ENCODE measurements at places on chromosomes 11 and 22. TPM values are rescaled to one million over a fixed set of nuclear protein-coding genes. Genes with fewer than 3 reads are reported as not detected.

DNA sequence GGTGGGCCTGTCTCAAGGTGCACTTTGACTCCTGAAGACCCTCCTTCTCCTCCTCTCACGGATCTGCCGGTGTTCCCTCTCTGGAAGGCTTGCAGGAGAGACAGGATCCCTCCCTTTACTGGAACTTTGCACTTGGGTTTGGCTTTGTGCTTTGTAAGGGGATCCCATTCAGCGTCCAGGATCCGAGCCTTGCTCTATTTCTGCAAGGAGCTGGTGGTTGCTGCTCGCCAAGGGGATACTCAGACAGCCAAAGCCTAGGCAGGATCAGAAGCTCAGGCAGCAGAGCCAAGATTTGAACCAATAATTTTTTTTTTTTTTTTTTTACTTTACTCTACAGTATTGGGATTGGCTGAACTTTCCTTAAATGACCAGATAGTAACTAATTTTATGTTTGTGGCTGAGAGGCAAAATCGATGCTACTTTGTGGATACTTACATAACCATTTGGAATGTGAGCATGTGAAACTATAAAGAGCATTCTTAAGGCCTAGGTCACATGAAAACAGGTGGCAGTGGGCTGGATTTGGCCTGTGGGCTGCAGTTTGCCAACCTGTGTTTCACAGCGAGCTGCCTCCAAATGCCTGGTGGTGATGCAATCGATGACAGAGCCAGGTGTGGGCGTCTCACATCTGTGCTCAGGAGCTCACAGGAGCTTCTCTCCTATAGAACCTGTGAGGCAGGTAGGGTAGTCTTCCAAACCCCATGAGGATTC lies 25.2 kb downstream of the BCR start:
- DNase-seq: no peak

- no peak for DNase-seq
Observed at GRCh38 chr22:50656122-50657070, 16.2 kb upstream of the SHANK3 start.

DNA sequence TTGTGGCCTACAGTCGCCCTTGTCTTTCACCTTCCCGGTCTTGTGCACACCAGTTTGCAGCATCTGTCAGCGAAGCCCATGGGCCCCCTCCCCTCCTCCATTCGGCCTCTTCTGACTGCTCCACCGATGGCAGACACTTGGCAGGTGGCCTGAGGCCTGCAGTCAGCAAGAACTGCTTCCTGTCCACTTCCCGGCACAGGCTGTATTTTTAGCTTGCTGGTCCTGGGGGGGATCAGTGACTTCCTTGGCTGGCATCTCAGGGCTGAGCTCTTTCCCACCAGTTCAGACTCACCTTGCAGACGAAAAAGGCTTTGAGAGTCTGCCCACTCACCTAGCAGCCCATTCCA lies 106.4 kb downstream of the SYN3 start:
- DNase-seq: no peak

DNA sequence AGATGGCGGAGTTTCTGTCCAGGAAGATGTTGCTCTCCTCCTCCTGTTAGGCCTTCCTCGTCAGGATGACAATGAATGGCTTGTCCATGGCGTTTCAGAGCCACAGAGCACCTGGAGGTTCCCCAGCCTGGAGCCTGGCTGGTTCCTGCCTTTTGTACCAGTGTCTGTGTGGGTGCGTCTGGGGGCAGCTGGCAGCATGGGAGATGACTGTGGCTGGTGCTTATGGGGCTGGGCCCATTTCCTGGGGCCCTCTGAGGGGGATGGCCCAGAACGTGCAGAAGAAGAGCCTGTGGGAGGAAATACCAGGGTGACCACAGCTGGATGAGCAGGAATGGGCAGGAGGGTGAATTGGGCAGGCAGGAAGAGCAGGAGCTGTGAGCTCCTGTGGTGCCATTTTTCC lies 6.7 kb downstream of the SLC37A2 start:
- no peak for DNase-seq

GRCh38 chr11:1924181-1924580 lies 4.7 kb downstream of the TNNT3 start:
- no peak for DNase-seq

- DNase-seq: no peak
Observed at GRCh38 chr11:78465169-78465942, 47.7 kb upstream of the GAB2 start.

- peak; percentile 85 for DNase-seq
Observed at GRCh38 chr22:42553475-42554361, at the start of gene SERHL2. Gene SERHL2, plus strand, starts transcription at chr22:42553956. Its CDS starts 65 bp downstream, at chr22:42554021.

GRCh38 chr11:65129649-65130441 lies 4.5 kb downstream of the SYVN1 start:
- no peak for DNase-seq

DNA sequence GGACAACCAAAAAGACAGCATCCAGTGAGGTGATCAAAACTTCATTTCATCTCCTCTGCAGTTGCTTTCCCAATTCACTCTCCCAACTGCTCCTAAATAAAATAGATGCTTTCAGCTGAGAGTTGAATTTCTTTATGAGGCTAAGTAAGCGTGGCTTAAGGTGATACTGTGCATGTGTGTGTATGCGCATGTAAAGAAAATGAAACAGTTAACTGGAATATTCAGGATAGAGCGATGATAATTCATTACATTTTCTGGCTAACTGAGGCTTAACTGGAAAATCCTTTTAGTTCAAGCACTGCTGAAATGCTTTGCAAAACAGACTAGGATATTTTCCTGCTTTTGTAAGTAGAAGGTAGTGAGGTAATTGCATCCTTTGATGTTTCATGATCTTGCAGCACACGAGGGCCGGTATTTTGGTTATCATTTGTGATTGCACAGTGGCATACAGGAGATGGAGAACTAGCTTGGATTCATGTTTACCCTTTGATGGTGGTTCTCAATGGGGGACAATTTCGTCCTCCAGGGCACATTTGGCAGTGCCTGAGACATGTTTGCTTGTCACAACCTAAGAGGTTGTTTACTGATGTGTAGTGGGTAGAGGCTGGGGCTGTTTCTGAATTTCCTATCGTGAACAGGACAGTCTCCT lies 71.2 kb downstream of the ZBTB16 start:
- DNase-seq: no peak

DNA sequence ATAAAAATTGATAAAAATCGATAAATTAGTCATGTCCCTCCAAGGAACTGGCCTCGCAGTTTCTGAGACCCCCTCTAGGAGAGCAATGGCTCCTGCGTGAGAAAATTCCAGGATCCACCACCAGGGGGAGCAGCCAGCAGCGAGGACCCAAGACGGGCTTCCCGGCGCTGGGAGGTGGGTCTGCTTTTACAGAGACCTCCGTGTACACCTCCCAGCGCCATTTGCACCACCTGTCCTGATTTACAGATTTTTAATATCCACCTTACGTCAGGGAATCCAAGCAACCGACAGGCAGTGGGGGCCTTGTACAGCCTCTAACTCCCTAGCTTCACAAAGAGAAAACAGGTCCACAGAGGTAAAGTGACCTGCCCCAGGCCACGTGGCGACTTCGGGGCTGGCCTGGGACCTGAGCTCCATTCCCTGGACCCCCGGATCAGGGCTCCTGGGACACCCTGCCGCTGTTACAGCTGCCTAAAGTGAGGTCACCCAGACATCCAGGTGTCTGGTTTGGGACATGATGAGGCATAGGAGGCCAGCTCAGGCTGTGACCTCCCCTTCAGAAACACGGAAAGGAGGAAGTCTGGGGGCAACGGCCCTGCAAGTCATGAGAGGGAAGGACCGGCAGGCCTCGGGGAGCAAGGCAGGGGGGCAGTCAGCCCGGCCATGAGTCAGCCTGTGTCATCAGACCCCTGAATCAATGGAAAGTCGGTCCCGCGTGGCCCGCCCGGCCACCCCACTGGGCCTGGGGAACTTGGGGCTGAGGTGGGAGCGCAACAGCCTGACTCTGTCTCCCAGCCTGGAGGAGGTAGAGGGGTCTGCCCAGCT lies 3.5 kb downstream of the OSM start:
- peak; percentile 75 for DNase-seq

DNA sequence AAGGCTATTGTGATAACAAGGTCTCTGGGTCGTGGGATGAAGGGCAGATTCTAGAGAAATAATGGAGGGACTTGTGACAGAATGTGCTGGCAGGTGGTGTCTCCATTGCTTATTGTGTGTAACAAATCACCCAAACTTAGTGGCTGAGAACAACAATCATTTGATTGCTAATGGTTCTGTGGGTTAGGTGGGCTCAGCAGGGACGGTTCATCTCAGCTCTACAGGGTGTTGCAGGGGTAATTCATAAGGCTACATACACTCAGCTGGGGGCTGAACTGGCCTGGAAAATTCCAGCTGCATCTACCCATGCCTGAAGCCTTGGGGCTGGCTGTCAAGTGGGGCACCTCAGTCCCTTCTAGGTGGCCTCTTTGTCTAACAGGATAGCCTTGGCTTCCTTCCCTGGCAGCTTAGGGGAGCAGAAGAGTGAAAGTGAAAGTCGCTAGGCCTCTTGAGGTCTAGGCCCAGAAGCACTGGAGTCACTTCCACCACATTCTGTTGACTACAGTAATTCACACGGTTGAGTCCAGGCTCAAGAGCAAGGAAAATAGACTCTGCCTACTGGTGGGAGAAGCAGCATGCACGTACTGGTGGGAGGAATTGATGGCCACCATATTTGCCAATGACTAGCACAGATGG lies 308.9 kb downstream of the MN1 start:
- no peak for DNase-seq

DNA sequence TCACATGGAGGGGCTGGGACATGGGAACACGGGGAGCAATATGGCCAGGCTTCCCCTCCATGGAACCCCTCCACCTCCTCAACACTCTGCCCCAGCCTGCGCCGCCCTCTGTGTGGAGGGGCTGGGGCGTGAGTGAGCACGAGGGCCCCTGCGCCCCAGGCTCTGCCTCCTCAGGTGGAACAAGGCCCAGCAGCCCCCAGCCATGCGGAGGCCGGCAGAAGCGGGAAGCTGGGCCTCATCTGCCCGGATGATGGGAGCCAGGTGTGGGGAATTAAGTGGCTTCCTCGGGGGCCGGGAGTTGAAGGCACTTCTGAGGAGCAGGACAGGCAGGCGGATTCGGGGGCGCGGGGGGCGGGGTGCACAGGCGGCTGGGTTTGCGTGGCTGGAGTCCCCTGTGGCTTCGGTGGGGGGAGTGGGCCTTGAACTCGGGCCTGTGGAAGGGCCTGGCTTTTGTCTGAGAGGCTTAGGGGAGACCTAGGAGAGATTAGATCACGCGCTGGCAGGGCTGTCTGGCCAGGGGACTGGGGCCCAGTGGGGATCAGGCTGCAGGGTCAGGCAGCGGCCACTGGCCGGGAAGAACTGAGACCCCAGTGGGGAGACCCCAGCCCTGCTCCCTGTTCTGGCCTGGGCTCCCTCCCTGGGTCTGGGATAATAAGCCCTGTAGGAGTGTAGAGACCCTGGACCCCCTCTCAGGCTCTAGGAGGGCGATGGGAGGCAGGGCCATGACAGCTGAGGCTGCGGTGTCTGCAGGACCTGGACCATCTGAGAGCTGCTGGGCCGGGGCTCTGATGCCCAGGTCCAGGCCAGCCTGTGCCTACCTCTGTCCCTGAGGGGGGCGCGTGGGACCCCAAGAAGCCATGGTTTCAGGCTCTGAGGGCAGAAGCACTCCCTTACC lies 13.3 kb downstream of the PRR33 start:
- no peak for DNase-seq

GRCh38 chr22:26417406-26417805 lies 11.7 kb upstream of the ASPHD2 start:
- no peak for DNase-seq

DNA sequence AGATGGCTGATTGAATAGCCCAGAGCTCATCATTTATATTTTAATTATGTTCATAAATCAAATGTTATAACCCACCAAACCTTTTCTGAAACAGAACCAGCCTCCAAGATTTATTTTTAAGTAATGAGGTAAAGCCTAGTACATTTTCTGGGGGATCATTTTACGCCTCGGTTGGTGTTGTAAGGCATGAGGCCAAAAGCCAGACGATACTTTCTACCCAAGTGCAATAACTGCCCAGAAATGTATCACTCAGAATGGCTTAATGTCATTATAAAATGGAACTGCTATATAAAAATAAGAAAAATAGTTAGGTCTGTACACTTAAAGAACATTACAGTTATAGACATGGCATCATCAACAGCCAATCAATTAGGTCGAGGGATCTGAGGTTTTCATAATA lies 283.3 kb downstream of the CADM1 start:
- no peak for DNase-seq

GRCh38 chr11:117107701-117108590 lies 9.7 kb upstream of the SIK3 start:
- no peak for DNase-seq

DNA sequence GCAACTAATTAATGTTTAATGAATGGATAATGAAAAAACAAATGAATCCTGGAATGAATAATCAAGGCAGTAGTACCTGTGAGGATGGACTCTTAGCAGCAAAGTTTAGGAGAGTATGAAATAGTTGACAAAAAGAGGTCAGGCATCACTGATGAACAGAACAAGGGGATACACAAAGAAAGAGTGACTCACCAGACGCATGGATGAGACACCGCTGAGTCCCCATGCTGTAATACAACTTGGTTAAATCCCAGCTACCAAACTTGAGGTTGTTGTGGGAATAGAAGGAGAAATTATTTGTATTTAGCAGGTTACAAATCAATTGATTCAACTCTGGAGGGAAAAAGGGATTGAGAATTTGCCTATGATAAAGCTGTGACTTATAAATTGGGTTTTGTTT lies 976.9 kb upstream of the TENM4 start:
- no peak for DNase-seq

GRCh38 chr22:49521787-49522224 lies 305.9 kb downstream of the BRD1 start:
- no peak for DNase-seq

GRCh38 chr22:28019881-28020861 lies 101.1 kb upstream of the PITPNB start:
- peak; percentile 51 for DNase-seq

The APLNR gene
- not detected for total RNA-seq

The APOA1 gene
- total RNA-seq: 0.77 TPM

The LARGE1 gene
- 0.14 TPM for total RNA-seq

The VSIG2 gene
- total RNA-seq: not detected

The ZFPL1 gene
- total RNA-seq: 46.2 TPM

The CARD10 gene
- total RNA-seq: 0.63 TPM

The ANO5 gene
- not detected for total RNA-seq
